CD4-positive, CD25-positive, alpha-beta regulatory T cell (primary cell): ENCODE measurements at places on chromosomes 7 and 10.

DNA sequence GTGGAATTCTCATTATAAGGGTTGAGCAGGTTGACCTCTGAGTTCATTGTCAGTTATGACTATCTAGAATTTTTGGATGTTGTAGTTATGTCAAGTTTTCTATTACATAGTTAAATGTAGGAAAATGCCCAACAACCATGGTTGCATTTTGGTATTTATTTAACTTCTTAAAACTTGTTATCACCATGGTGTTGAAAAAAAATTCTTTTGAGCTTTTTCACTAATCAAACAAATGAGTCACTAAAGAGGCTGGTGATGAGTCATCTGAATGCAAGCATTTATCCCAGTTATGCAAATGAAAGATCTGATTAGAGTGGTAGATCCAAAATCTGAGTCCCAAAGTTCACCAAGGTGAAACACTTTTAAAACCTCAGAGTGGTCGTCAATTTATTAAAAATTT is 624.7 kb upstream of the IGFBP3 start:
- DNase-seq = no peak

- no peak for DNase-seq
Observed at GRCh38 chr7:34454381-34454780, 203.6 kb upstream of the NPSR1 start.

DNA sequence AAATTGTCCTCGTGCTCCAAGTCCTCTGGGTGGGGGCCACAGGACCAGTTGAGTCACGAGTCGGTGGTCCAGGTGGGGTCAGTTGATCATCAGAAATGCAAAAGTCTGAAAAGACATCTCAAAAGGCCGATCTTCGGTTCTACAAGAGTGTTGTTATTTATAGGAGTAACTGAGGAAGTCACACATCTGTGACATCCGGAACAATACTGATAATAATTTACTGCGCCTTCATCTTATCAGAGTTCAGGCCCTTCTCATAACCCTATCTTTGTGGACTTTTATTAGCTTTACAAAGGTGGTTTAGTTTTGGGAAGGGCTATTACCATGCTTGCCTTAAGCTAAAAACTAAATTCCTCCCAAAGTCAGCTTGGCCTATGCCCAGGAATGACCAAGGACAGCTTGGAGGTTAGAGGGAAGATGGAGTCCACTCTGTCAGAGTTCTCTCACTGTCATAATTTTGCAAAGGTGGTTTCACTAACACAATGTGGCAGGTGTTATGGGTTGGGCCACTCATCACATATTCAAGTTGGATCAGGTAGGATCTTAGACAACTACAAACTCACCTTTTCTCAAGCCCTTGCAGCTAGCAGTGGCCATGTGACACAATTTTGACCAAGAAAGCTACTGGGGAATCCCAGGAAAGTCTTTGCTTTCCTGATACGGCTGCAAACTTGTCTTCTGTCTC is 54.7 kb upstream of the CHST3 start:
- DNase-seq = no peak

GRCh38 chr7:47636081-47636432 is 54.1 kb upstream of the TNS3 start:
- no peak for DNase-seq

DNA sequence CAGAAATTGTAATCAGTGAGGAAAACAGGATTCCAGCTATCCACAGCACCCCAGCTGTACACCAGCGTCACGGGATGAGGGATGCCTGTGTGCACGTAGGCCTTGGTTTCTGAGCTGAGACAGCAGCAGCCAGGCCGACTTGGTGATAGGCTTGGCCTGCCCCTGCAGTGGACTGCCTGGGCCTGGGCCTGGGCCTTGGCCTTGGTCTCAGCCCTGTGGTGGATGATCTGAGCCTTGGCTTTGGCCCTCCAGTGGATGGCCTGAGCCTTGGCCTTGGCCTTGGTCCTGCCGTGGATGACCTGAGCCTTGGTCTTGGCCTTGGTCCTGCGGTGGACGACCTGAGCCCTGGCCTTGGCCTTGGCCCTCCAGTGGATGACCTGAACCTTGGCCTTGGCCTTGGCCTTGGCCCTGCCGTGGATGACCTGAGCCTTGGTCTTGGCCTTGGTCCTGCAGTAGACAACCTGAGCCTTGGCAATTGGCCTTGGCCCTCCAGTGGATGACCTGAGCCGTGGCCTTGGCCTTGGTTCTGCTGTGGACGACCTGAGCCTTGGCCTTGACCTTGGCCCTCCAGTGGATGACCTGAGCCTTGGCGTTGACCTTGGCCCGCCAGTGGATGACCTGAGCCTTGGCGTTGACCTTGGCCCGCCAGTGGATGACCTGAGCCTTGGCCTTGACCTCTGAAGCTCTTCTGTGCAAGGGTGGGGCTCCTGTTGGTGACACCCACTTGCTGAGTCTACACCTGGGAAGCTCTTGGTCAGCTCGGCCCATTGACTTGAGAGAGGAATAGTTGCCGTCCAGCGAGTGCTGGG is 93.8 kb downstream of the CUX1 start:
- no peak for DNase-seq
